Brain pericyte (primary cell): ENCODE measurements at places on chromosomes 1 and 21.

DNA sequence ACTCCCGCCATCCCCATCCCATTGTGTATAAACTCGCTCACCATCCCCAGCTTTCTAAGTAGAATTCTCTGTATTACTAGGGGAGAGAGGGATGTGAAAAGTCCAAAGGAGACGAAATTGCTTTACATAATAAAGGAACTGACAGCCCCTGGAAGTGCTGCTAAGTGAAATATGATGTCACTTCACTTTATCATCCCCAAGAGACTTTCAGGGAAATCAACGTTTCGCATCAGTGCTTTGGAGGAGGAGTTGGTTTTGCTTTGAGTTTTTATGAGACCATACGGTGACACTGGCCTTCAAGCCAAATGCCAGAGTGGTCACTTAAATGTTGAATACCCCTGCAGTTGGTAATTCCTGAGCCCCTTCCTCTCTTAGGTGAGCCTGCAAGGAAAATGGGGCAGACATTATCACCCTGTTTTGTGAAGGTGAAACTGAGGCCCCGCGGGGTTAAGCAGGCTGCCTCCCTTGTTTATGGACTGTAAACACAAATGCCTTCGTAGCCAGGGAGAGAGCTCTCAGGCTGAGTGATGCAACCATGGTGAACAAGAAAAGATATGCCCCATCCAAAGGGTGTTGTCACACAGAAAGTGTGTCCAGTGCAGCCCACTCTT, 58.4 kb upstream of the KAZN start:
- DNase-seq, result no peak

DNA sequence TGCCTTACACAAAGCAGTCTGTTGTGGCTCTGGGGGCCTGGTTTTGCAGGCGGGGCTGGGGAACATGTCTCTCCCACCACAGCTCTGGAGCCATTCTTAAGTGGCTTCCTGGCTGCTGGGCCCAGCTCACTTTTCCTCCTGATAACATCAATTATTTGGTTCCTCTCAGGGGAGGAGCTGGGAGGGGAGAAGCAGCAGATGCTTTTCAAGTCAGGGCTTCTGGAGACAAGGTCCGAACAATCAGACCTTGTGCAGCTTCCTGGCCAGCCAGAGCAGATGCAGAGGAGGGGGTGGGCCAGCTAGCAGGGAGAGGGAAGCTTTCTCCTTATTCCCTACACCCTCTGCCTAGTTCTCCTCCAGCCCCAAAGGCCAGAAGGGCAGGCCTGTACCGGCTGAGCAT, 3.7 kb upstream of the PAQR6 start:
- no peak for DNase-seq

DNA sequence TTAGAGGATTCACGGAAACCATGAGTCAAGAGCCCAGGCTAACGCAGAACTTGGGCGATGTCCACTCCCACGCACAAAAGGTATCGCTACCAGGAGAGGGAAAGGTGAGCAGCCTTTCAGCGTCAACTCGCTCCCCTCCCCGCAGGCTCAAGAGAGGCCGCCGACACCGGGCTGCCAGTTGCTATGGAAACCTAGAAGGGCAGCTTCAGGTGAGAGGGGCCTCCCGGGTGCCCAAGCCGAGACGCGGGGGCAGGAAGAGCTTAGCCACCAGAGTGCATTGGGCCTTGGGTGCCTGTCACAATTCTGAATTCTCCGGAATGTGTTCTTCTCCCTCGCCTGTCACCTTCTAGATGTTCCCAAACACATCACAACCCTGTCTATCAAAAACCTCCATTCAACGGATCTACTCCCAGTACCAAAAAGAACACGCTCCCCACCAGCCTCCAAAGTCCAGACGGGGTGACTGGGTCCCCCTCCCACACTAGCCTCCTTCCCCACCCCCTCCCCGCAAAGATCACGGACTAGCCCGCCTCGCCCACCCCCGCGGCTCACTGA, 694 bp downstream of the MEAF6 start:
- no peak for DNase-seq

- DNase-seq, result no peak
Measured at GRCh38 chr1:183893561-183894289, 88.8 kb downstream of the RGL1 start.

GRCh38 chr1:23537296-23537973, 6.4 kb upstream of the E2F2 start:
- DNase-seq, result no peak

- DNase-seq, result no peak
Measured at GRCh38 chr21:36547464-36547863, 67.5 kb upstream of the CLDN14 start.

DNA sequence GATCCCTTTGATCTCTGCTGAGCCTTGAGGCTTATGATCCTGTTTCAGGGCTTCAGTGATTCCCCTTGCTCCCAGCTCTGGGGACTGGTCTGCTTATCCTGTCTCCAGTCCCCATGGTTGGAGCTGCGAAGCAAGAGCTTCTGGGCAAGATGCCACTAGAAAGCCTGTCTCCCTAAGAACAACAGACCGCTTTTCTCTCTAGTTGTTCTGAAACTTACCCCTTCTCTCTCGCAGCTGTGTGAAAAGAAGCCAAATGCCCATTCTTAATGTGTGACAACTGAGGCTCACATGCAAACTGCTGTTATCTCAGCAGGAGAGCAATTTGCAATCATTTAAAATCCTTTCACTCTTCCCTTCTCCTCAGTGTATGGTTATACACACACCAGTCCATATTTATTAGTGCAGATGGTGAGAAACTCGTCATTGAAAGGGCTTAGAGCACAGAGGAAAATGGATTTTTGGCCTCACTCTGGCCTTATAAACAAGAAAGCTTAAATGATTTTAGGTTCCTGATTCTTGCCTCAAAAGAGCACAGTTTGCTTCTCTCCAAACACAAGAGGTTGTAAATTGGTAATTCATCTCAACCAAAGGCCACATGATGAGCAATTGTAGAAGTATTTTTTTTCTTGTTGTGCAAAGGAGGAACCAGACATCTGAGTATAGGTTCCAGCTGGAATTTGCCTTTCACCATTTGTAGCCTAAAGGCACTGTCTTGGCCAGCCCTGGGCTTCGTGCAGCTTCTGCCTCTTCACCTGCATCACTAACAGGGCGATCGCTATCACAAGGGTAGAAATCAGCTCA, 179.2 kb upstream of the LMO4 start:
- no peak for DNase-seq

DNA sequence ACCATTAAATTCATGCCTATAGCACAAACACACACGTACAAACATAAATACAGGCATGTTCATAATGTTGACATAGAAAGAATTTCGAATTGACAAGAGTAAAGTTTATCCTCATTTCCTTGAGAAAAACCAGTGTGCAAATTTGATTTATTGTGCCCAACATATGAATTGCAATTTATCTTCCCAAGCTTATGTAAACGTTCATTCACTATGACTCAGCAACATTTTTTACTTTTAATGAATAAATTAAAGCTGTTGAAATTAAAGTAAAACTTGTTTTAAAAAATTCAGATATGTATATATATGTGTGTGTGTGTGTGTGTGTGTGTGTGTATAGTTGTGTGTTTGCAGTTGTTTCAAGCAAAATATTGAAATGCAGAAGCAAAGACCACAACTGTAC, 1067.9 kb downstream of the BRINP3 start:
- no peak for DNase-seq

DNA sequence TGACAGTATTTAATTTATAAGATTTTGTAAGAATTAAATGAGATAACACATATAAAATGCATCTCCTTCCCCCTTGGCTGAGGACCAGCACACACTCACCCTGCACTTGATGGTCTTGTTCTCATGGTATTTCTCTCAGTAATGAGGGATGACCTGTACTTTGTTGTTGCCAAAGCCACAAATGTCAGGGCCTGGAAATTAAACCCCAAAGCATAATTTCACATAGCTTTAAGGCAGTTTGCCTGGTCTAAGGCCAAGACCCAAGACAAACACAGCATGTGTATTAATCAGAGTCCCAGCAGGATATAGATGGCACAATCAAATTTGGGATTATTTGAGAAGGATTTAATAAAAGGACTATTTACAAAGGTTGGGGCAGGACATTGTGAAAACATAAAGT, 48.6 kb upstream of the EPS15 start:
- no peak for DNase-seq

- no peak for DNase-seq
Measured at GRCh38 chr1:92599184-92599583, 112.5 kb upstream of the GFI1 start.

GRCh38 chr21:39788383-39788782, 43.4 kb downstream of the IGSF5 start:
- DNase-seq, result no peak

DNA sequence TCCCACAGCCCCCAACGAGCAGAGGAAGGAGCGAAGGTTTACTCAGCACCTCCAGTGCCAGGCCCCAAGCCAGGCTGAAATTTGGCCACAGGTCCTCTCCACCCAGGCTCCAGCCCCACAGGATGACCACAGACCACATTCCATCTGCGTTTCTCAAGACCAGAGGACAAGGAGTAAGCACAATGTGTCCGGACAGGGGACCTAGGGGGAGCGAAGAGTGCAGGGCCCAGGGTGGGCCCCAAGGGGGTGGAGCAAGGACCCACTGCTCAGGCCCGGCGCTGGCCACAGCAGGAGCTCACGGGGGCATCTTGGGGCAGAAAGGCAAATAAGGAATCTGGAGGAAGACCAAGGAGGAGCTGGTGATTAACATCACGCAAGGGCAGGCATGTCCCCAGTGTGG, 100.5 kb downstream of the NPHP4 start:
- DNase-seq, result no peak

GRCh38 chr1:227225715-227226346, 92.5 kb downstream of the CDC42BPA start:
- DNase-seq, result no peak
